ENCODE measurements at places on chromosomes 6 and 20. TPM values are rescaled to one million over a fixed set of nuclear protein-coding genes. Genes with fewer than 3 reads are reported as not detected.

DNA sequence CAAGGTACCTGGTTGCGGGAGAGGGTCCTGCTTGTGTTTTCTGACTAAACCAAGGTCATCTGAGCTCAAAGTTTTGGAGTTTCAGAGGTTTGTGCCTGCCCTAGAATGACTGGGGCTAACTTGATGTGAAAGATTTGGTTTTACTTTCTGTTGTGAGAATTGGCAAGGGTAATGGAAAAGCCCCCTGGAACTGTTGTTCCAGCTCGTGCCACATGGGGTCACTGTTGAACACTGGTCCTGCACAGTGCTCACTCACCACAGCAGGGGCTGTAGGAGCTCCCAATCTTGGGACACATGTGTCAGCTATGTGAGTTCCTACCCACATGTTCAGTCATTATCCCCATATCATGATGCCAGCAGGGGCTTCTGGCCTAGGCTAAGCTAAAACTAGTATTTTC, 6.5 kb downstream of the TGM6 start:
- DNase-seq, result peak; percentile 66

Gene MOCS3
- 5.8 TPM for total RNA-seq

DNA sequence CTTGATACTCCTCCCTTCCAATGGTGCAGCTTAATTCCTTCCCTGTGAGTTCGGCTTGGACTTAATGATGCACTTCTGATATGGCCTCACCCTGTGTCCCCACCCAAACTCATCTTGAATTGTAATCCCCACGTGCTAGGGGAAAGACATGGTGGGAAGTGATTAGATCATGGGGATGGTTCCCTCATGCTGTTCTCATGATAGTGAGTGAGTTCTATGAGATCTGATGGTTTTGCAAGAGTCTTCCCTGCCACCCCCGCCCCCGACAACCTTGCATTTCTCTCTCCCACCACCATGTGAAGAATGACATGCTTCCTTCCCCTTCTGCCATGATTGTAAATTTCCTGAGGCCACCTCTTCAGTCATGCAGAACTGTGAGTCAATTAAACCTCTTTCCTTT, 50.3 kb upstream of the HLA-G start:
- DNase-seq, result no peak

DNA sequence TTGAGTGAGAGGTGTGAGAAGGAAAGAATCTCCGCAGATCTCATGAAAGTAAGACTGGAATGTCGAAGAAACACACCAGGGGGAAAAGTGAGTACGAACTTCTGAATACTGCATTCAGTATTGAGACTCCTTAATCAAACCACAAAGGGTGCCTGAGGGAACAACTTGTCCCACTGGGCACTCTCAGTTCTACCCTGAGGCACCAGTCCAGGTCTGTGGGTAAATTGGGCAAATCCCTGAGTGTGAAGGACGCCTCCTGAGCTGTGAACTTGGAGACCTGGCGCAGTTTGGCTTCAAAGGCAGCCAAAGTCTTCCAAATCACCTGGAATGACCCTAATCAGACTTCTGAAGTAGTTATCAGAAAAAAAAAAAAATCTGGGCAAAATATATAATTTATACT, 329.7 kb downstream of the BTBD9 start:
- DNase-seq, result no peak

- DNase-seq, result no peak
These were observed 11.4 kb upstream of the GRM4 start for GRCh38 chr6:34157236-34157830.
